ENCODE measurements at places on chromosomes 11 and 22.

DNA sequence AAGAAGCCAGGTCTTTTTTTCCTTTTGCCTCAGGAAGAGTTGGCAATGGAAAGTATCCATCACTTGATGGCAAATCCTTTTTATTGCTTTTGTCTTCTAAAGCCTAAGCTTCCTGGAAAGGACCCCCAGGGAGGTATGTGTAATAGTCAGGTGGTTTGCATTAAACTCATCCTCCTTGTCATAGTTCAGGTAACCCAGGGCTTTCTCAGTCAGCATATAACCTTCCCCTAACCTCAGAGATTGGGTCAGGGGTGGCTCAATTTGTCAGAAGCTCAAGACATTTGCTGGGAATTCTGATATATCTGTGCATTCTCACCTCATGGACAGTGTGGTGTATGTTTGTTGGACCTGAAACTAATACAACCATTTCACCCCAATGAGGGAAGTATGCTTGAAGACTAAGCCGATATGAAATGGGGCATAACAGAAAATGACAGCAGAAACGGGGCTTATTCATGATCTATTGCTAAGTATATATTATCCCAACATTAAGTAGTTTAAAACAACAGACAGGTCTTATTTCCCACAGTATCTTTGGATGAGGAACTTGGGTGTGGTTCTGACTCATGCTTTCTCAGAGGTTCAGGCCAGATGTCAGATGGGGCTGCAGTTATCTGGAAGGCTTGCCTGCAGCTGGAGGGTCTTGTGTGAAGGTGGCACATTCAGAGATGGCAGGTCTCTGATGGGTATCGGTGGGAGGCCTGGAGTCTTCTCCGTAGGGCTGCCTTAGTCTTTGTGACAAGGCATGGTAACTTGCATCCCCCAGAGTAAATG lies 135.8 kb upstream of the SPON1 start:
- DNase-seq, result no peak

- DNase-seq, result no peak
Measured at GRCh38 chr11:776263-776560, 1.1 kb downstream of the GATD1 start.

- DNase-seq, result no peak
Measured at GRCh38 chr11:104997288-104997687, 25.7 kb downstream of the CASP5 start.

- DNase-seq, result no peak
Measured at GRCh38 chr11:104338186-104338585, 174.2 kb upstream of the PDGFD start.

DNA sequence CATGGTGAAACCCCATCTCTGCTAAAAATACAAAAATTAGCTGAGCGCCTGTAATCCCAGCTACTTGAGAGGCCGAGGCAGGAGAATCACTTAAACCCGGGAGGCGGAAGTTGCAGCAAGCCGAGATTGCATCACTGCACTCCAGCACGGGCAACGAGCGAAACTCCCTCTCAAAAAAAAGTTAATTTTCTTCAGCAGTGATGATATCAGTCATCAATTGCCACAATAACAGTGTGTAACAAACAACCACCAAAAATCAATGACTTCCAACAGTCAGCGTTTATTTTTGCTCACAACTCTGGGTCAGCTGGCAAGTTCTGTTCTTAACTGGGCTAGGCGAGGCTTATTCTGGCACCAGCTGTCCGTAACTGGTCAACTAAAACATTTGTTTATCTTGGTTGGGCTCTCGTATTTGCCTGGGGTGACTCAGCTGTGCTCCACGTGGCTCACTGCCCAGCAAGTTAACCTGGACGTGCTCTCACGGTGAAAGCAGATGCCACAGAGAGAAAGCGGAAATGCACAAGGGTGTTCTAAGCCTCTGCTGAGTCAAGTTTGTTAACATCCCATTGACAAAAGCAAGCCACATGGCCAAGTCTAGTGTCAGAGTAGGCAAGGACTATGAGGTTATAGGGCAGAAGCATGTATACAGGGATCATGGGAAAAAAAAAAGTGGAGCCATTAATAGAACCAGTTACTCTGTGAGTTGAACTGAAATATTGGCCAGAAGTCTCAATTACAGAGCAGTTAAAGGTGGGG lies 52.1 kb downstream of the LHFPL7 start:
- no peak for DNase-seq

GRCh38 chr11:102553835-102554282 lies 23.3 kb upstream of the MMP7 start:
- no peak for DNase-seq

- DNase-seq, result no peak
Measured at GRCh38 chr11:82234256-82234655, 499.4 kb downstream of the FAM181B start.

DNA sequence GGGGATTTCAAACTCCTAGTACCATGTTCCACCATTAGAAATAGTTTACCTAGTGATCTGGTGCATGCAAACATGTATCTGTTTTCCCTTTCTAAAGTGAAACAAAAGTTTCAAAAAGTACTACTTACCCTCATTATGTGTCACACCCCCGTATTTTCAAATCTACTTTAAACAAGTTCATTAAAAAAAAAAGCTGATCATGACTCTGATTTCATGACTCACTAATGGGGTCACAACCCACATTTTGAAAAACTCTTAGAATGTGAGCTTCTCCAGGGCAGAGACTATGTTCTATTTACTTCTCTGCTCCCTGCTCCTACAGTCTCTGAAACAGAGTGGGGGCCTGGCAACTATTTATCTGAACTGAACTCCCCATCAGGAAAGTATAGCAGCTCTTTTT lies 18.2 kb downstream of the CHRM1 start:
- no peak for DNase-seq

GRCh38 chr11:792873-793272 lies 3.0 kb upstream of the CEND1 start:
- DNase-seq, result no peak

GRCh38 chr11:44934735-44935250 lies 15.9 kb downstream of the TP53I11 start:
- no peak for DNase-seq

DNA sequence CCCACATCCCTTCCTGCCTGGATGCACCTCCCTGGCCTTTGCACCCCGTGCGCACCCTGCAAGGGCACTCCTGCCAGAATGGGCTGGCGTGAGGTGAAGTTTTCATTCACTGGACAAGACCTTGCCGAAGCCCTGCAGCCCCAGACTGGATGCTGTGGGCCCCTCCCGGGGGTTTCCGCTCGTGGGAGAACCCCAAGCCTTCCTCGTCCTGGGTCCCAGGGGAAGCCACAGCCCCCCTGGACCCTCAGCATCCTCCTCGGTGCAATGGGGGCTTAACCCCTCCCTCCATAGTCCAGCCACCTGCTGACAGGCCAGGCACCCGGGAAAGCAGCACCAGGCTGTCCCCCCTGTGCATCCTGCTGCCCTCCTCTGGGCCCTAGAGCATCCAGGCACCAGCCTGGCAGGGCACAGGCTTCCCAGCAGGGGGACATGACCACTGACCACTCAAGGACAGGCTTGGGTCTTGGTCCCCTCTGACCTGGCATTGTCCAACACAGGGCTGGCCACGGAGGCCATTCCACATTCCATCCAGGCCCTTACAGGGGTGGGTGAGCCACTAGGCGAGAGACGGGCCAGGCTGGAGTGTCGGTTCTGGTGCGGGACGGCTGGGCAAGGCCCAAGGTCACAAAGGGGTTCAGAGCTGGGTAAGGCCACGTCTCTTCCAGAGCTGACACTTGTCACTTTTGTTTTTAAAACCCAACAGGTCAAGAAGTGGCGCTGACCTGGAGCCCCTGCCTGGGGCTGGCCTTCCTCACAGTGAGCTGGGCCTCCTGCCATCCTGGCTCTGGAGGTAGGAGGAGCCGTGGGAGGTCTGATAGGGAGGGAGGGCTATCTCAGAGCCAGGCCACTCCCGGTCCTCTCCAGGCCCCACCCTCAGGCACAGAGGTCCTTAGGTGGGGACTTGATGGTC lies 41.5 kb upstream of the PPARA start:
- no peak for DNase-seq

DNA sequence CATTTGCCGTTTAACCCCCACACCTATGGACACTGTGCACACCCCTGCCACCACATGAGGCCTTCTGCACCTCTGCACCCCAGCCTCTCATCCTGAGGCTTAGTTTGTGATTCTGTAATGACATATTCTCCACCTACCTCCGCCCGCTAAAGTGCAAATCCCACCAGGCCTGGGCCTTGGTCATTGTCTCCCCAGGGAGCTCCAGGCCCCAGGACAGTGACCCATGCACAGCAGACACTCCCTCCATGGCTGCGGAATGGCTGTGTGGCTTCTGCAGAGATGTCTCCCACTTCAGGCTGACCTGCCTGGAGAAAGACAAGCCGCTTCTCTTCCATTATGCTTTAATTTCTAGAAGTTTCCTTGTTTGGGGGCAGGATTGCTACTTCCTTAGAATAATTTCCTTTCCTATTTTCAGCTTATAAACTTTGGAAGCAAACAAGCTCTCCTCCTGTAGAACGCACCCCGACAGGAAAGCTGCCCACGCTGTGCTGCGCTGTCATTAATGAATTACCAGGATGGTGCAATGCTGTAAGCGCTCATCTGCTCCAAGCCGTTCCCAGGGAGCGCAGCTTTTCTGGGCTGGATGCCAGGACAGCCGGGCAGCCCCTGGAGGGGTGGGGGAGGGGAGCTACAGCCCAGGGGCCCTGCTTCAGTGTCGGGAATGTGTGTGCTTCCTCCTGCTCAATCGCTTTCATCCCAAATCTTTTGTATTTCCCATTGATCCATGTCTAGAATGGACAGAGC lies 618.0 kb downstream of the BRD1 start:
- no peak for DNase-seq

- DNase-seq, result no peak
Measured at GRCh38 chr11:126387857-126388256, 32.4 kb downstream of the ST3GAL4 start.

- no peak for DNase-seq
Measured at GRCh38 chr11:126694065-126694625, 306.4 kb downstream of the KIRREL3 start.

- no peak for DNase-seq
Measured at GRCh38 chr11:1209371-1210057, 13.4 kb upstream of the MUC5B start.

DNA sequence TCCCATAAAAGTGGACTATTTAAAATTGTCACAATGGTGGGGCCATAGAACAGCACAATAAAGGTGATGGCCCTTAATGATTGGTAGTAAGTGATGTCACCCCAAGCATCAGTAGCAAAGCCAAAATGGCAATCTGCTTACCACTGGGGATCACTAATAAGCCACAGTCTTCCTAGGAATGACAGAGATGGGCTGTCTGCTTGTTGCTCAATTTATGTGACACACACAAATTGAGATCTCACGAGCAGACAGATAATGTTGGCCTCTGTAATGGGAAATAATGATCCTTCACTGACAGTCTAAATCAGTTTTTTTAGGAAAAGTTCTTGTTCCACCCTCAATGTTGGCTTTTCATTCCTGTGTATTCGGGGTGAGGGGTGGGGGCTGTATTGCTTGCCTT lies 515.1 kb downstream of the BRD1 start:
- DNase-seq, result no peak

DNA sequence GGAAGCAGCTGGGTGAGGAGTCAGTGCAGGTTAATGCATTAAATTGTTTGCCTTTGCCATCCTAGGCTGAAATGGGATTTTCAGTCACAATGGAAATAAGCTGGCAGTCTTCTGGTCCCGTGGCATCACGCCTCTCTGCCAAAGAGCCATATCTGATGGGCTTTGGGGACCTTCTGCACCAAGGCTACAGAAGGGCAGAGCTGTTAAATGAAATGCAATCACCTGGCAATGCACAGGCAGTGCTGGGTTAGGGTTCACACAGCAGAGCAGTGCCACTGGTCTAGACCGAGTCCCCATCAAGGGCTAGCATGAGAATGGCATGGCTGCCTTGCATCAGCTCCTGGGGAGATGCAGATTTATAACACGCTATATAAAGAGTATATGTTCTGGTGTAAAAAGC lies 749.2 kb downstream of the NTM start:
- DNase-seq, result no peak

GRCh38 chr11:111604392-111605009 lies 2.3 kb downstream of the SIK2 start:
- no peak for DNase-seq

DNA sequence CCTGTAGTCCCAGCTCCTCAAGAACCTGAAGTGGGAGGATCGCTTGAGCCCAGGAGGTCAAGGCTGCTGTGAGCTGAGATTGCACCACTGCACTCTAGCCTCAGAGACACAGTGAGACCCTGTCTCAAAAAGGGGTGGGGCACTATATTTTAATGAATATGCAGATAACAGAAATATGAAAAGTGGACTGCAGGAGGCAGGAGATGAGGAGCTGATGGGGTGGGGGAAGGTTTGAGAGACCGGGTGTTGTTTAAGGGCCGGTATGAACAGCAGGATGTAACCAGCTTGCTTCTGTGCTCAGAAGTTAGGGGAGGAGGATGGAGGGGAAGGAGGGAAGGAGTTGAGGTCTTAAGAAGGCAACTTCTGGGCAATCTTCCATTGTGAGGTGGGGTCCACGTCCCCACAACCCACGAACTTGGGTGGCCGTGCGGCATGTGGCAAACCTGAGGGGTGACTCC lies 1.3 kb upstream of the B4GALNT4 start:
- DNase-seq, result no peak

GRCh38 chr11:35943713-35944502 lies at the start of gene LDLRAD3:
Gene LDLRAD3, plus strand, starts transcription at chr11:35944062. Its CDS starts 37 bp downstream, at chr11:35944099.
- no peak for DNase-seq

GRCh38 chr11:64134963-64135362 lies 30.9 kb downstream of the MACROD1 start:
- no peak for DNase-seq

- no peak for DNase-seq
Measured at GRCh38 chr11:62435846-62436660, 17.2 kb downstream of the SCGB1A1 start.

GRCh38 chr11:44320289-44320973 lies 10.5 kb upstream of the ALX4 start:
- no peak for DNase-seq

DNA sequence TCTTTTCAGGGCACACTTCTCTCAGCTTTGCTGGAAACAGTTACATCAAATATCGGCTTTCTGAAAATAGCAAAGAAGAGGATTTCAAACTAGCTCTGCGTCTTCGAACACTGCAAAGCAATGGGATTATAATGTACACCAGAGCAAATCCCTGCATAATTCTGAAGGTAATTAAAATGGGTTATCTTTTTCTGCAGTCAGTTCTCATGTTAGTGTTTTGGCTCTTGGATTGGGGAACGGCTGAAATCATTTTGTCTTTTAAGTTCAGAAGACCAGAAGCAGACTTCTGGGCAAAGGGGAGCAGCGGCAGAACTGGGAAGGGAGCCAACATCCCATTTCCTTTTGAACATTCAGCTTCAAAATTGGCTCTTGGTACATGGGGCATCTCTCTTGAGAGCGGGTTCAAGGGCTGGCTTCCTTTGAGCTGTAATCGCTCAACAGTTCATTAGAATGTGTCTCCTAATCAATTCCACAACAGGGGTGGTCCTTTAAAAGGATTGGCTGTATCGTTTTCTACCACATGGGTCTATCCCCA lies 110.2 kb upstream of the MTNR1B start:
- DNase-seq, result no peak

- DNase-seq, result no peak
Measured at GRCh38 chr22:41000941-41001721, 50.0 kb downstream of the RBX1 start.

GRCh38 chr22:39155421-39155820 lies 2.9 kb upstream of the CBX7 start:
- no peak for DNase-seq
